Umbilical cord (tissue), 2 donors: ENCODE measurements at places on chromosomes 1 and 21. TPM values are rescaled to one million over a fixed set of nuclear protein-coding genes. Genes with fewer than 3 reads are reported as not detected.

The ZZZ3 gene
- 145 TPM for total RNA-seq

- peak; percentile 9 for DNase-seq
These were observed 29.7 kb upstream of the RNF2 start for GRCh38 chr1:185015631-185016030.

- no peak for DNase-seq
These were observed 67.6 kb upstream of the SDC3 start for GRCh38 chr1:30976143-30976542.

DNA sequence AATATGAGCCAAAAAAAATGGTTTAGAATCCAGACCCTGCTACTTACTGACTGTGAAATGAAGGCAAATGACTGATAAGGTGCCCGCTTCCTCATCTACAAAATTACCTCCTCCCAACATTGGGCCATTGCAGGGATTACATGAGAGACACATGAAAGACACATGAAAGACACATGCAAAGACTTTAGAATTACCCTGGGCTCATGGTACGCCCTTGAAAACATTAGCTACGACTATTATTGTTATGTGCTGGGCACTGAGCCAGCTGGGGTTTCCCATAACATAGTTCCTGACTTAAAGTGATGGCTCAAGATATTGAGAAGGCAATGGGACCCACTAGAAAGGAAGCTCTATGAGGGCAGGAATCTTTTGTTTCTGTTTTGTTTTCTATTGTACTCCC lies 43.7 kb upstream of the KANK4 start:
- no peak for DNase-seq

DNA sequence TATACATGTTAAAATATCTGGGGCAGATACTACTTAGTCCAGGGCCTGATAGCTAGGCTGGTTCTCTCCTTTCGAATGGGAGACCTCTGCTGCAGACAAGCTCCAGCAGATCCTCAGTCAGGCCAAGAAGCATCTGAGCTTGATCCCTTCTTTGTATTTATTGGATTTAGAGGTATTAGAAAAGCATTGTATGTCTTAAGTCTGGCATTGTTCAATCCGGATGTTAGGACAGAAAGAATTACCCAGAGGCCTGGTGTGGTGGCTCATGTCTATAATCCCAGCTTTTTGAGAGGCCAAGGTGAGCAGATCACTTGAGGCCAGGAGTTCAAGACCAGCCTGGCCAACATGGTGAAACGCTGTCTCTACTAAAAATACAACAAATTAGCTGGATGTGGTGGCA lies 21.2 kb upstream of the EYA3 start:
- no peak for DNase-seq

The CD53 gene
- 30.1 TPM for total RNA-seq

DNA sequence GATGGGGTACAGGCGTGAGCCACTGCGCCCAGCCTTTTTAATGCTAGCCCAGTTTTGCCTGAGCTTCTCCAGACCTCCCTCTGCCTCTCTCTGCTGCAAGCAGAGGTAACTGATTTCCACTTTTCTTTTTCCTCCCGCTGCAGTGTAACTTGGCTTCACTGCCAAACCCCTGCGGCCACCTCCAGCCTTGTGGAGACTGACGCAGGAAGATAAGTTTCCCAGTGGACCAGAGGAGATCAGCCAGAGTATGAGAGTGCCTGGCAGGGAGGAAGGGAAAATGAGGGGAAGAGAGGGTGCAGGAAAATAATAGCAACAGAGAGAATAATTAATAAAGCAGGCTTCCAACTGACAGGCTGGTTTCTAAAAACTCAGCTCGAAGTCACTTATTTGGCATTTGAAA lies 143.7 kb downstream of the PCNX2 start:
- DNase-seq: no peak

- no peak for DNase-seq
These were observed 38.0 kb upstream of the DESI2 start for GRCh38 chr1:244614879-244615278.

- no peak for DNase-seq
These were observed 67.8 kb downstream of the VPS26C start for GRCh38 chr21:37199057-37199924.

The LEMD1 gene
- total RNA-seq: not detected

The AIM2 gene
- total RNA-seq: 4.3 TPM

DNA sequence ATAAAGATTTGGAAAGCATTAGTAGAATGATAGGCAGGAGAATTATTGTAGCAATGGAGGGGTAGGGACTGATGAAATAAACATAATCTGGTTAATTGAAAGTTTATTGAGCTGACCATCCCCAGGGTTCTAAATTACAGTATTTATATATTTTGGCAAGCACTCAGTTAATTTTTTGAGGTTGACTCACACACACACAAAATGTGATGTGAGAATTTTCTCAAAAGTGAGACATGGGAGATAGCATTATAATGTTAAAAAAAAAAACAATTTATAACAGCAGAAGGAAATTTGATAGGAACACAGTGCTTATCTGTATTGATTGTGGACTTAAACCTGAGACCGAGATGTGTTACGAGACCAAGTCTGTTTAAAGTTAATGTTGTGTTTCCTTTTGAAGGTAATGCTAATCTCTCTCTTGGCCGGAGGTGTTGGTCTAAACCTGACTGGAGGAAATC lies 24.6 kb downstream of the TRIM45 start:
- DNase-seq: no peak

DNA sequence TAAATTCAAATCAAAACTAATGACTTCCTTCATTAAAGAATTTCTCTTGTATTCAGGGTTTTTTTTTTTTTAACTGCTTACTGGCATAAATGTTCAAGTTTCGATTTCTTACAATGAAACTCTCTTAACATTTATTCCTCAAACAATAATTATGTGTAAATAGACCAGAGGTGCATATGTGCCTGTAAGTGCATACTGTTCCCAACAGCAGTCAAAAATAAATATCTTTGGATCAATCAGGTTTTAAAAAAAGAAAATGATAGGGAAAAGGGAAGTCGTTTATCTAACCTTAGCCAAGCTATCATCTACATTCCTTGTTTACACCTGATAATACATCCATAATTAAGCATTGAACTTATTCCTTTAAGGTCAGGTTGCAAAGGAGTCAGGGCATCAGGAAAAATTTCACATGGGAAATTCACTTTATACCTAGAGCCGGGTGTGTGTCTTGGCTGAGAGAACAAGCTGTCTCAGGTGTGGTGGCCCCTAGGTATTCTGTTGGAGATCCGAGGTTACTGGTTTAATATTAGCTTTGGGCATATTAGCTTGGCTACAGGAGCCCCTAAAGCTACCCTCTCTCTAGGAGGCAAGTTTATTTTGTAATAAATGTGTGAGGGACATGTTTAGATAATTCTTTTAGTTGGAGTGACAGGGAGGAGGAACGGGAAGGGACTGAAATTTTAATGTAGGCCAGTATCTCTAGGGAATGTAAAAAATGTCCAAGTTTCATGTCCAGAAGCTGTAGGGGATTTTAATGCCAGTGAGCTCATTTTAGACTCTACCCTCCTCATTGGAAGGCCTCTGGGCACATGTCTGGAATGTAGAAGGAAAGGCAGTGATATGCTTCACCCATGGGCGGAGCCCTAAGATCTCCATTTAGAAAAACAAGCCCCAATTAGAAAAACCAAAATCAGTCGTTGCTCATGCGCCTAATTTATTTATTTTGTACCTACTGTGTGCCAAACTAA lies 327.9 kb upstream of the PROX1 start:
- DNase-seq: no peak

The DNM3 gene
- 6.7 TPM for total RNA-seq

The OR2M3 gene
- total RNA-seq: 1.2 TPM

DNA sequence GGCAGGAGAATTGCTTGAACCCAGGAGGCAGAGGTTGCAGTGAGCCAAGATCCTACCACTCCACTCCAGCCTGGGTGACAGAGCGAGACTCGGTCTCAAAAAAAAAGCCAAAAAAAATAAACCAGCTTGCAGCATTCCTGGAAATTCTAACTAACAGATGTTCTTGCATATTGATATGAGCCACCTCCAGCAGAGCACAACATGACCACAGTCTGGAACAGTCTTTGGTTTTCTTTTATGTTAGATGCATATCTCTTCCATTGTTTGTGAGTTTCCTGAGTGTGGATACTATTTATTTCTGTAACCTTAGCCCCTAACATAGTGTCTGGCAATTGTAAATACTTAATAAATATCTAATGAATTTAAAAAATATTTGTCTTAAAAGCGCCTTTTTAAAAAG lies 23.9 kb downstream of the IFNAR1 start:
- no peak for DNase-seq

DNA sequence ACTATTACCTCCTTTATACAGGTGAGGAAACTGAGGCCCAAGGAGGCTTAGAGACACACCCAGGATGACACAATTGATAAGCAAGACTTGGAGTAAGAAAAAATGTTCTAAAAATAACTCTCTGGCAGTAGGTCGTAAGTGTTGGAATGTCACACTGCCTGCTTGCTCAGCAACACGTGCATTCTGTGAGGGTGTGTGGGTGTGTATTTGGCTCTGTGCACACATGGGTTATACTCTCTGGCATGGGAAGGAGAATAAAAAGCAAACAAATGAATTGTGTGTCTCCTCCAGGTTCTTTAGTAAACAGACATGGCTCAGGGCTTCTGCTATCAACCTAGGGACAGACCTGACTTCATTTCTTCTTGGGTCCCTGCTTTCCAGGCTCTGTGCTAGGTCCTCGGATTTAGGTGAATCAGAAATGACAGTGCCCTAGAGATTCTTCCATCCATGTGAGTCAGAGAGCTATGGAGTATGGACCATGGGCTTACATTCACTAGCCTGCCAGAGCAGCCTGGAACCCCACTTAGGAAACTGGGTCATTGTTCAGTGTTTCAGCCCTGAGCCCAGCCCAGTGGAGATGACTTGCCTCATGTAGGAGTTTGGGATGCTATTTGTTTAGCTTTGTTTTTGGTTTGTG lies 72.4 kb downstream of the ELAVL4 start:
- no peak for DNase-seq

- DNase-seq: peak; percentile 75
These were observed 46.5 kb downstream of the LUZP1 start for GRCh38 chr1:23122023-23122748.

GRCh38 chr21:45990049-45990711 lies 8.6 kb downstream of the COL6A1 start:
- DNase-seq: no peak

DNA sequence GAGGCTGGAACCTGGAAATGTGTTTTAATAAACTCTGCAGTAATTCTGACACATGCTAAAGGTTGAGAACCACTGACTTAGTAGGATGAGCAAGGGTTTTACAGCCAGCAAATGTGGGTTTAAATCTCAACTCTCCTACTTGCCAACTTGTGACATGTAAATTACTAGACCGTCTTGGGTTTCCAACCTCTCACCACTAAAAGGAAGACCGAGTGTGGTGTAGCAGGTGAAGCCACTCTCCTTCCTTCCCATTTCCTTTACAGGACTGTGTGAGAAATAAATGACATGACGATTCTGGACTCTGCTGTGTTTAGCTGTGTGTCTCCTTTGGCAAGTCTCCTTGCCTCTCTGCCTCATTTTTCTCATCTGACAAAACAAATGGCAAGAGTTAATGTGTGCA lies 49.5 kb upstream of the DNAJC6 start:
- DNase-seq: no peak

The KCND3 gene
- total RNA-seq: 10.6 TPM
